ENCODE measurements at places on chromosomes 4 and X. TPM values are rescaled to one million over a fixed set of nuclear protein-coding genes. Genes with fewer than 3 reads are reported as not detected.
A peak's percentile ranks its signal among the peaks of the same experiment; 100 is the strongest.

DNA sequence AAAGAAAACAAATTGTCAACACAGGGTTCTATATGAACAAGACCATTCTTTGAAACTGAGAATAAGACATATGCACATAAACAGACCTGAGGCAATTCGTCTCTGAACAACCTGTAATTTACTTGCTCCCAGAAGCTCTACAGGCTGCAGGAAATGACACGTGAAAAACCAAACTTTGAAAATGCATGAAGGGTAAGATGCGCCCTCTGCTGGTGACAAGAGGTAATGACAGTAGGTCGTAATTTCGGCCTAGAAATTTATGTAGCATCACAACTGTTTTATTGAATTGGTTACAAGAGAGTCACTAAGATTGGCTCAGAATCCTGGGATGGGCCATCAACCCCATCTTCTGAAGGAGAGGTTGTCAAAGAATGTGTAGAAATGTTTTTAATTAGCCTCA is 276.5 kb downstream of the PPP4R3C start:
- DNase-seq: no peak

ANXA10 gene
- 49.6 TPM for total RNA-seq

RGN gene
- total RNA-seq: 1.3 TPM

- DNase-seq: no peak
Observed at GRCh38 chr4:186591651-186592050, 36.3 kb upstream of the MTNR1A start.

SLC49A3 gene
- total RNA-seq: 9.4 TPM

GRCh38 chrX:13759152-13759718 is 24.7 kb downstream of the OFD1 start:
- DNase-seq: no peak

DNA sequence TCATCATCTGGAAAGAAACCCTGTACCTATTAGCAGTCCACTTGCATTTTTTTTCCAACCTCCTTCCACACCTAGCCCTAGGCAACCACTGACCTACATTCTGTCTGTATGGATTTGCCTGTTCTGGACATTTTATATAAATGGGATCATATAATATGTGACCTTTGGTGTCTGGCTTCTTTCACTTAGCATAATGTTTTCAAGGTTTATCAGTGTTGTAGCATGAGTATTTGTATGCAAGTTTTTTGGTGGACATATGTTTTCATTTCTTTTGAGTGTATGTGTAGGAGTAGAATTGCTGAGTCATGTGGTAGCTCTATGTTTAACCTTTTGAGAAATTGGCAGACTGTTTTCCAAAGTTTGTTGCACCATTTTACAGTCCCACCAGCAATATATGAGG is 198.6 kb downstream of the CEP135 start:
- no peak for DNase-seq

DNA sequence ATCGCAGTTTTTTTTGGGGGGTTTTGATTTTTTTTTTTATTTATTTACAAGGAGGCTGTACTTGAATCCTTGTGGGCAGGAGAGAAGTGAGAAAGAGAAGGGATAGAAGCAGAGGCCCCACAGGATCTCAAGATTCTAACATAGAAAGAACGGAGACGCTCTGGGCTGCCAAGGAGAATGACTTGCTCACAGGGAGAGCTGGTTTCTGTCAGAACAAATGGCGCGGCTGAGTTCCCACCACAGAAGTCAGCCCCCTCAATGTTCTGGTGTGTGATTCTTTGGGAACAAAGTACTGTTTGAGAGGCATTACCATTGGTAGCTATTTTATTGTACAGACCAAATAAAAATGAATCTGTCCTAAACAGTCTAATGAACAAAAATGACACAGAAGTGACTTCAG is 80.6 kb downstream of the ATXN3L start:
- DNase-seq: no peak

GRCh38 chrX:102964940-102965339 is 27.9 kb downstream of the RAB40AL start:
- DNase-seq: no peak

- no peak for DNase-seq
Observed at GRCh38 chr4:123484291-123484926, 87.8 kb downstream of the SPRY1 start.

GRCh38 chr4:30789219-30789671 is 69.1 kb downstream of the PCDH7 start:
- DNase-seq: peak; percentile 80

TKTL1 gene
- not detected for total RNA-seq

DNA sequence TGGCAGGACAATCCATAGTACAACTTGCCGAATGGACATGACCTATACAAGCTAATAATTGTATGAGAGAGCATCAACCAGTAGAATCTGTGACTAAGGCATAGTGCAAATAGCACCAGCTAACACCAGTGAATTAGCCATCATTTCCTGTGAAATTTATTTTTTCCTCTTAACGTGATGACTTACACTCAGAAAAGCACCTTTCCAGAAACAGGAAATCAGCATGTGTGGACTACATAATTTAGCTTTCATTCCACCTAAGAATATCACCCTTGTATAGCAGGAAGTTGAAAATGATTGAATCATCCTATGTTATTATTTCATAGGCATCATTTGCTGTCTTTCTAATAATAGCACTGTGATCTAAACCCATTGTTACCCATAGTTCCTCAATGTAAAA is 1393.4 kb upstream of the PCDH7 start:
- DNase-seq: peak; percentile 6

GRCh38 chr4:7044137-7044930 is 1.2 kb downstream of the TADA2B start:
- peak; percentile 41 for DNase-seq

- DNase-seq: no peak
Observed at GRCh38 chrX:110081320-110081719, 78.4 kb downstream of the TMEM164 start.

DNA sequence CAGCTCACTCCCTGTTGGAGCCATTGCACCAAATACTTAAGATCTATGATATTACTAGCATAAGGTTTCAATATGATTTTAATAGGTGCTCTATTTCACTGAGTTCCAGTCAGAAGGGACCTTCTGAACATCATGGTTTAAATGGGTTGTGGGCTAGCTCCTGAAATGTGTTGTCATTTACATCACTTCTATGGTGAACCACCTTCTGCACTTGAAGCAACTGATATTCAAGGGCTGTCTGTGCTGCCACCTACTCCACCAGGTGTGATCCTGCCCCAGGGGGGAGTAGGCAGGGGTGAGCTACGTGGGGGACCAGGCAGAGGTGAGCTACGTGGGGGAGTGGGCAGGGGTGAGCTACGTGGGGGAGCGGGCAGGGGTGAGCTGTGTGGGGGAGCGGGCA is 35.2 kb downstream of the RNF175 start:
- DNase-seq: no peak

RBMXL3 gene
- not detected for total RNA-seq

DNA sequence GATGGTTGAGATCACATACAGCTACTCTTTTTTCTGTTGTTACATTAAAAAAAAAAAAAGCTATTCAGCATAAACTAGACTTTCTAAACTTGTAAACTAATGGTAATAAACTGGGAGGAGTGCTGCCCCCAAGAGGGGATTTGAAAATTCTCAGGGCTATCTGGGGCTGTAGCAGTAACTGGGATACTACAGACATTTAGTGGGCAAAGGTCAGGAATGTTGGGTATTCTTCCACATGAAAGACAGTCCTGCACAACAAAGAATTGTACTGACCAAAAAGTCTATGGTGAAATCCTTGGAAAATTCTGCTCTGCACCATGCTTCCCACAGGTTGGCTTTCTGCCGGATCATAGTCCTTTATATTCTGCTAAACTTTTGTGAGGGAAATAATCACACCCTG is 232.6 kb upstream of the BOD1L1 start:
- no peak for DNase-seq

GRCh38 chr4:24795666-24796381 is 451 bp downstream of the SOD3 start:
- no peak for DNase-seq

DNA sequence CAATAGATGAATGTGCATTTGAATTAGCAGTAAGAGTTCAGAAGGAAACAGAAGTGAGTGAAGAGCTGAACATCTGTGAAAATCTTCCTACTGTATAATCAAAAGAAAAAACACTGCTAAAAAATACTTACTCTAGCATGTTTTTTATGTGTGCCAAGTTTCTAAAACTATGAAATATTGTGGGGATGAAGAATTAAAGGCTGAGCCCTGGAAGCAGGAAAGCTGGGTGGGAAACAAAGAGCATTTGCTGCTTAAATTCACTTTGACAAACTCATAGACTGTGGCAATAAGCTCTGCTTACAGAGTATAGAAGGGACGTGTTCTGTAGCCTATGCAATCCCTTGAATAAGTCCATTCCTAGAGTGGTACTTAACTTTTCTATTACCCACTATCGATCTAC is 261.7 kb downstream of the ANKRD50 start:
- DNase-seq: no peak

- peak; percentile 19 for DNase-seq
Observed at GRCh38 chr4:27702730-27703431, 842.2 kb downstream of the STIM2 start.

KIF4A gene
- total RNA-seq: not detected

DNA sequence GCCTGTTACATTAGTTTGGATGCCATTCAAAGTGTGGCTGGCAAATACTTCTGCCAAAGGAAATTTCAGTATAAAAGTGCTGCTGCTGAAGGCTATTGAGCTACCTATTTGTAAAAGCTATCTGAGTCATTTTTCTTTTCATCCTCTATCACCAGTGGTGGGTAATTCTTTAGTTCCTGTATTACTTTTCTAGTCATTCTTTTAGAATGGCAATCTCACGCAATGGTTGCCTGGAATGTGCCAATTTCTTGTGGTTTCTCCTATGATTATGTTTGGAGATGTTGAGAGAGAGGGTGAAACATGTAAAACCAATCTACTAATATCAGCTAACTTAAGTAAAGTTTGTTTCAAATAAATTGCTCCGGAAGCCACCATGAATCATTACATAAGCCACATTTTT is 685.0 kb downstream of the RAPGEF2 start:
- DNase-seq: no peak

GRCh38 chr4:185811509-185812364 is at the start of gene SORBS2:
SORBS2 (minus strand) TSS chr4:185812194; CDS start chr4:185690571, 121,623 bp downstream.
- DNase-seq: peak; percentile 74

DNA sequence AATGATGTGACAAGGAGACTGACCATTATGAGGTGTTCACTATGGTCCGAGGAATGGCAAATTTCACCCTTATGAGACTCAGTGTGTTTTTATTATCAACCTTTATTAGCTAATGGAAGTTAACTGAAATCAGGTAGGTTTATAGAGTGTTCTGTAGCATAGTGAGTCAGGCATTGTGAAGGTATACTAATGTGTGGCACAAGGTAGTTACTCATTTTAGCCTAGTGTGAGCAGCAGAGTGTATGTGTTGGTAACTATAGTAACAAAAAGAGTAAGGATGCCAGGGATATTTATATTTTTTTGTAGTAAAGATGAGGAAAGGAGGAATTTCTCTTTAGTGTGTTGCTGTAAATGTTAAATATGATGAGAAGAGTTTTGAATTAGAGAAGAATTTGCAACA is 12.0 kb downstream of the PDLIM5 start:
- DNase-seq: no peak
